Amniotic stem cell (primary cell): ENCODE measurements at places on chromosomes 11 and 22.

- no peak for DNase-seq
These were observed 302.8 kb downstream of the FAT3 start for GRCh38 chr11:92527467-92527866.

DNA sequence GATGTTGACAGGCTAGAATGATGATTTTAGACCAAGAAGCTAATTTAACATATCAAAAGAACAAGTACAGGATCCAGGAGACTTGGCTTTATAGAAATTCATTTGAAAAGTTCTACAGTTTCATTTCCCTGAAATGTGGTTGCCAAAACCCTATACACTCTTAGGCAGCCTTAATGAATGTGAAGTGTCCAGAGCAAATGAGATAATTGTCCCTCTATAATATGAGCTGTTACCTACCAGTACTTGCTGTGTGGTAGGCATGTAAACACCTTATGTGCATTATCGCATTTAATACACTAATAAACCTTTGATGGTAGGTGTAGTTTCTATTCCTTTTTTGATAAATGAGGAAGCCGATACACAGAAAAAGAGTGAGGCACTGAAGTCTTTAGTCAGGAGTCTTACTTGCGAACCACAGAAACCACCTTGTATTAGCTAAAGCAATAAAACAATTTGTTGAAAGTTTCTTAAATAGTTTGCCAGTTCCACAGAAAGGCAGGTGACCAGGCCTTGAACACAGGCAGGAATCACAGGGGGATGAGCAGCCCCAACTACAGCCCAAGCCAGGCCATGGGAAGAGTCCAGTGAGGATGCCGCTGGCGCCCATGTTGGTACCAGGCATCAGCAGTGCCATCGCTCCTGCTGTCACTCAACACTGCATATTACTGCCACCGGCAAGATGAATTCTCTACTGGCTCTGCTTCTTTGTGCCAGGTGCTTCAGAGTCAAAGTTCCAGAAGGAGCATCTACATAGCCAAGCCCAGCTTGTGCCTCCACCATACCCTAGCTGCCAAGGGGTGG is 81.7 kb downstream of the SWAP70 start:
- no peak for DNase-seq

- DNase-seq = no peak
These were observed 11.4 kb downstream of the SHANK3 start for GRCh38 chr22:50683994-50684371.

GRCh38 chr11:44571871-44572270 is 6.4 kb downstream of the CD82 start:
- DNase-seq = no peak

GRCh38 chr11:27293515-27294417 is 69.2 kb downstream of the CCDC34 start:
- no peak for DNase-seq

- DNase-seq = no peak
These were observed 18.6 kb downstream of the TBC1D10A start for GRCh38 chr22:30308093-30308492.

GRCh38 chr22:17235149-17235655 is 16.0 kb upstream of the ADA2 start:
- no peak for DNase-seq
